GM18507 (cell line): ENCODE measurements at places on chromosomes 7 and 10.

- DNase-seq: no peak
Measured at GRCh38 chr10:59793919-59794318, 40.7 kb upstream of the MRLN start.

DNA sequence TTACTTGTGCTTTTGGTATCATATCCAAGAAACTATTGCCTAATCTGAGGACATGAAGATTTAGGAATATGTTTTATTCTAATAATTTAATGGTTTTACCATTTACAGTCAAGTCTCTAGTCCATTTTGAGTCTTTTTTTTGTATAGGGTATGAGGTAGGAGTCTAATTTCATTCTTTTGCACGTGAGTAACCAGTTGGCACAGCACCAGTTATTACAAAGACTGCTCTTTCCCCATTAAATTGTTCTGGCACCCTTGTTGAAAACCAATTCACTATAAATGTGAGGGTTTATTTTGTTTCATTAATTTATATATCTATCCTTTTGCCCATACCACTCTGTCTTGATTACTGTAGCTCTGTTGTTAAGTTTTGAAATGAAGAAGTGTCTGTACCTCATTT lies 381.6 kb downstream of the SUGCT start:
- DNase-seq: no peak

DNA sequence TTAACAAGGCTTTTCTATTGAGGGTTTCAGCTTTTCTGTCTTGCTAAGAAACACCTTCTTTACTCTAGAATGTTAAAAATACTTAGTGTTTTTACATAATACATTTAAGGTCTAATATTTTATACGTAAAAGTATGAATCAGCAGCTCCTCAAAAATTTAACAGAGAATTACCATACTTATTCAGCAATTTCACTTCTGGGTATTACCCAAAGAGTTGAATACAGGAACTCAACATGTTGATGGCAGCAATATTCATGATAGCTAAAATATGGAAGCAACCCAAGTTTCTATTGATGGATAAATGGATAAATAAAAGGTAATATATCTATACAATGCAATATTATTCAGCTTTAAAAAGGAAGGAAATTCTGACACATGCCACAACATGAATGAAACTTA lies 9.7 kb upstream of the OR13A1 start:
- no peak for DNase-seq

- no peak for DNase-seq
Measured at GRCh38 chr10:27564398-27564797, 60.3 kb downstream of the RAB18 start.

GRCh38 chr10:103396789-103397087 lies 312 bp downstream of the PDCD11 start:
- no peak for DNase-seq

- DNase-seq: no peak
Measured at GRCh38 chr7:155198901-155199845, 98.5 kb upstream of the INSIG1 start.
